ENCODE measurements at places on chromosomes 1 and 21.

- DNase-seq: no peak
Measured at GRCh38 chr1:58861506-58861905, 77.7 kb upstream of the JUN start.

DNA sequence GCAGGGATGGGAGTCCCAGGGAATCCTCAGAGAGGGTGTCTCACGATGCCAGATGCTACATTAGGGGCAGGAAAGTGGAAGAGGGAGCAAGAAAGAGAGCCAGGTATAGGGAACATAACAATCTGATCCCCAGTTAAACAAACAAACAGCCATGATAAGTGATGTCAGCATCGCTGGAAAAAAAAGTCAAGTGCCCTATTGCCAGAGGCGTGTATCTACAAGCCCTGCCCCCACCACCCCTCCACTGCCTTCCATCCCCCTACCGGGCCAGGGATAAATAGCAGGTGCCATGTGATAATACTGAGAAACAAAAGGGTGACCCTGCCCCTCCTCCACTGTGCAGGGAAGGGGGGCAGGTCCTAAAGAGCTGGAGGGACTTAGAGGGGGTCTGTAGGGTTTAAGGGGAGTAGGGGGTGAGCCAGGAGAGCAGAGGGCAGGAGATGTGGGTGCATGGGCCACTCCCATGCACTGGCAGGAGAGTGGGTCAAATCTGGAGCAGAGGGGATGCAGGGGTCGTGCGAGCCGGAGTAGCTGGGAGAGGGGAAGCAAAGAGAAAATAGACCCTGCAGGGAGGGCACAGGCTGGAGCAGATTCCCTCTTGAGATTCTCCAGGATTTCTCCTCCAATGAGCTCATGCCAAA is 3.4 kb downstream of the SLC26A9 start:
- DNase-seq: no peak

GRCh38 chr1:61190618-61191432 is 108.5 kb downstream of the NFIA start:
- no peak for DNase-seq

GRCh38 chr1:12527564-12527963 is 90.4 kb downstream of the DHRS3 start:
- DNase-seq: no peak

GRCh38 chr1:59696421-59697115 is 118.2 kb upstream of the HOOK1 start:
- no peak for DNase-seq

GRCh38 chr1:34188418-34188817 is 11.7 kb downstream of the C1orf94 start:
- no peak for DNase-seq

DNA sequence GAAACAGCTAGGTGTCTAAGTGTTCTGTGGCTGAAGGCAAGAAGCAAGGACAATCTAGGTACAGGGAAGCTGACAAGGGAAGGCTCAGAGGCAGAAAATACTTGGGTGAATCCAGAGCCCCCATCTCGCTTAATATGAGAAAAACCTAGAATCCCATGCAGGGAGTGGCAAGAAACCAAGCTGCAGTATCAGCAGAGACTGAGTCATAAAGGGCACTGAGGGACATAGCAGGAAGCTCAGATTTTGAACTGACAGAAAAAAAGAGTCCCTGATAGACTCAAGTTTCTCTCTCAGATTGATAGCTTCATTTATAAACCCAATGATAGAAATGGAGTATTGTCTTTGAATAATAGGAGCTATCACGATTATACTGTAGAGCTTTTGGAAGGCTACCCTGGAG is 77.3 kb upstream of the KCNJ15 start:
- DNase-seq: no peak

DNA sequence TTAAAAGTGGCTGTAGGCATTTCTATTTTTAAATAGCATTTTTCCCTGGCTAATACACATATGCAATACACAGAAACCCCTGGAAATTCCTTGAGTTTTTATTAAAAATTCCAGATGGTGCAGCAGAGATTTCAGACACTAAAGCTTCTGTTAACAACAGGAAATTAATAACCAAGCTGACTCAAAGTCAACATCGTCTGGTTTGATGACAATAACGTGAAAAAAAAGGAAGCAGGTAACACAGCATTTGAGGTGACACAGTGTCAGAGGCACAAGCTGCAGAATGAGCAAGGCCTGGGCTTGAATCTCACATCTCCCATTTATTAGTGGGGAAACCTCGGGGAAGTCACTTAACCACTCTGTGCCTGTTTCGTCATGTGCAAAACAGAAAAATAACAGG is 64.6 kb upstream of the GJB5 start:
- DNase-seq: no peak

- no peak for DNase-seq
Measured at GRCh38 chr1:222905151-222905550, 90.3 kb downstream of the DISP1 start.

DNA sequence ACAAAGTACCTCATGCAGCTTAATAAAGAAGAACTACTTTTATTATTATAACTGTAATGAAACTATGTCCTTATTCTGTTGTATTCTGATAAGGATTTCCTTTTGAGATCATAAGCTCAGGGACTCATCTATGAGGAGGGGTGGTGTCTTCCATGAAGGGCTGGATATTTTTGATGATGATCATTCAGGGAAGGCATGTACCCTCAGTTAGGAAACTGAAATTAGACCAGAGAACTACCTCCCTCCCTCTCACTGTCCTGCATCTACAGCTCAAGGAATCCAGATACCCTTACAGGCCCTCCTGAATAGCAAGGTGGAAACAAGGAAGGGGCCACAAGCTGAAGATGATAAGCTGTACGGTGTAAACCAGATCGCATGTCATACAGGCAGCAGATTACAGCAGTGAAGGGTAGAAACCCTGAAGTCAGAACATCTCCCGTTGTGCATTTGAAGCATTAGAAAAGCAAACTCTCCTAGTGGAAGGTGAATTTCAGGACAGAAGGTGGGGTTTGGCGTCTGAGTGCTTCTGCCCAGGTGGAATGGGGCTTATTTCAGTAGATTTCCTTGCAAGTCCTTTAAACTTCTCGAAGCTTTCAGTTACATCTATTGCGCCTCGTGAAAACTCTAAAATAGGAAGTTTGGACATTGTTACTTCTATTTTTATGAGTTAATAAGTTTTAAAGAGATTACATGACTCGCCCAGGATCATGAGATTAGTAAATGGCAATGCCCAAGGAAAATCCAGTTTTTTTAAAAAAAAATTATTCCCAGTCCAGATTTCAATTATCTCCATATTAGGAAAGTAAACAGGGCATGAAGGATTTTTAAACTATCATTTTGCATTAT is 101.1 kb upstream of the HNRNPU start:
- DNase-seq: no peak

DNA sequence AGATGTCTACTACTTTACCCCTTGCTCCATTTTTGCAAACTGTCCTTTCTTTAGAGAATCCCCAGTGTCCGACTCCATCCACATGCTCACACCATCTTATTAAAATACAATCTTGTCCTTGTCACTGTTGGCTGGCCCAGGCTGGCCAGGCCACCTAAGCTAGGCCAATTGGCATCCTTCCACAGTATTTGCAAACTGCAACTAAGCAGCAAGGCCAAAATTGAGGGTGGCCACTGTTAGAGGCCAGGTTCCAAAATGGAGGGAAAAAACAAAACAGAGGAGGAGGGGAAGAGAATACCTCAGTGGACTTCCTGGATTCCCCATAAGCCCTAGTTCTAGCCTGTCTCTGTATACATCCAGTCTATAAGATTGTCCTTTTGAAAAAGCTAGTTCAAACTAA is 4.3 kb downstream of the FAM89A start:
- DNase-seq: no peak

- DNase-seq: no peak
Measured at GRCh38 chr1:179493323-179493722, 82.4 kb downstream of the NPHS2 start.

GRCh38 chr21:26469789-26470188 is 103.3 kb downstream of the CYYR1 start:
- DNase-seq: no peak

DNA sequence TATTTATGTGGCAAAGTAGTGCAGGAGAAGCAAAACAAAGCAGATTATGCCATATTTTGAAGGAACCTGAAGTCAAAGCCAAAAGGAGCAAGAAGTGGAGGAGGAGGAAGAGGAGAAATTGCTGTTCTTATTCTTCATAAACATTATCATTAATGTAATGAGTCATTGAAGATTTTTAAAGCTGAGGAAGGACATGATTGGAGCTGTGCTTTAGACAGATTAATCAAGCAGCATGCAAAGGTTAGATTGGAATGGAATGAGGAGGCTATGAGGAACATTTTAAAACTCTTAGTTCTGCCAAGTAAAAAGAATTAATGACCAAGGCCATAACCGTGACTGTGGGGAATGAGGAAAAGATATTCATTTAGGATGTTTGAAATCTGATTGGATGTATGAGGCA is 33.0 kb upstream of the HSD17B7 start:
- no peak for DNase-seq

- no peak for DNase-seq
Measured at GRCh38 chr21:33359446-33359845, 34.7 kb downstream of the IFNAR1 start.

GRCh38 chr1:231099996-231100767 is 60.1 kb upstream of the FAM89A start:
- DNase-seq: no peak

DNA sequence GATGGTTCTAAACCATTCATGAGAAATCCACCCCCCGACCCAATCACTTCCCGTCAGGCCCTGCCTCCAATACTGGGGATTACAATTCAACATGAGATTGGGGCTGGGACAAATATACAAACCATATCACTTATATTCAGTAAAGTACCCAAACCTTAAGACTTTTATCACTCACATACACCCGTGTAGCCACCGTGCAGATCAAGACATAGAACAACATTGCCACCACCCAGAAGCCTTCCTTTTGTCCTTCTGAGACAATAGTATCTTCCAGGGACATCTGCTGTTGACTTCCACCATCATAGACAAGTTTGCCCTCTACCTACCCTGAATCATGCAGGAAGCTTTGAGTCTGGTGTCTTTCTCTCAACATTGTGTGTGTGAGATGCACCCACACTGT is 37.5 kb downstream of the CLIC6 start:
- no peak for DNase-seq

DNA sequence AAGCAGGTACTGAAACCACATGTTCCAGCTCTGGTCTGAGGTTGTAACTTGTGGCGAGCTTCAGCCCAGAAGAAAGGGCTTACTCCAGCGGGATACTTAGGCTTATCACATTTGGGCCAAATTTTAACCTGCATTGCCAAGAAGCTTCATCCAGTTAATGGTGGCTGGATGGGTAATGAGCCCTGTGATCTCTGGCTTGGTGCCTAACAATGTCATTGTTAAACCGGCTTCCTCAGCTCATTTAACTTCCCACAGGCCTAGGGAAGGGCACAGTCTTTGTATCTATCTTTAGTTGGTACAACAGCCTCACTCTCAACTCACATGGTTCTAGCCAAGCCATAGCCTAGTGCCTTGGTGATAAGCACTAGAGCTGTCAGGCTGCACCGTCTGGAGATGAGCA is 43.6 kb upstream of the CCDC190 start:
- no peak for DNase-seq

- DNase-seq: no peak
Measured at GRCh38 chr1:161494091-161494735, 11.0 kb upstream of the FCGR2A start.

- no peak for DNase-seq
Measured at GRCh38 chr1:1264868-1265272, 8.8 kb downstream of the UBE2J2 start.

DNA sequence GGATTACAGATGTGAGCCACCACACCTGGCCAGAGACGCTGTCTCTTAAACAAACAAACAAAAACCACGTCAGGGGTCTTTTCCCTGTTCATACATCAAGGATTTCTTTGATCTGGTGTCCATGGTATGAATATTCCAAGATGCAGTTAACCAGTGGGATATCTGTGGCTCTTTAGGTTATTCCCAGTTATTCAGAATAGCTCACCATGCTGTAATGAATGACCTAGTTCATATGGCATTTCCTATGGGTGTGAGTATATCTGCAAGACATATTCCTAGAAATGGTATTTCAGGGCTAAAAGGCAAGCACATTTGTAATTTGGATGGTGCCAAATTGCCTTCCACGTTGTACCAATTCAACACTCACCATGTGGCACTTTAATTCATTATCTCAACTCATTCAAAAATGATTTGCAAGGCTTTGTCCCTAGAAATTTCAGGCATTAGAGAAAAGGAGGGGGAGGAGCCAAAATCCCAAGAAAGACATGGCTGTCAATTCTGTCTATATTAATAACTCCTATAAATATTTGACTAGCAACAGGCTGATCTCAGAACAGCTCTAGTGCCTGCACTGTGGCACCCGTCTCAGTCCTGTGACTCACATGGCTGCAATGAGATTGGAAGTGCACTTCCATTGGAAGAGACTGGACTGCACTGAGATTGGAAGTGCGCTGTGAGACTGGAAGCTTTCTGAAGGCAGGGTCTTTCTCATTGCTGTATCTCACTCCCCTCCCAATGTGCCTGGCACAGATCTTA is 6.0 kb upstream of the STMN1 start:
- no peak for DNase-seq

DNA sequence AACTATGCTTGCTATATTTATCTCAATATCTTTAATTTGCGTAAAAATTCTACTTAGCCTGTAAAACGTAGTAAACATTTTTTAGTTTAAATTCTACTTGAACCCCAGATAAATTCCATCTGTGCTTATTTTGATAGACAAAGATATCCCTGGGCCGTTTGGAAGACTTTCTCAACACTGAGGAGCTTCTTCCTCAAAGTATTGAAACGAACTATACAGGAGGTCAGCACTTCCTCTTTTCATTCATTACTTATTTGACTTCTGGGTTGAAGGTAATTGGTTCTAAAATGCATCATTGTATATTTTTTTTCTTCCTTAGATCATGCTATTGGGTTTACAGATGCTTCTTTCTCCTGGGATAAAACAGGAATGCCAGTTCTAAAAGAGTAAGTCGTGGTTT is 74.7 kb downstream of the HSPA13 start:
- DNase-seq: no peak
